ENCODE measurements at places on chromosomes 11 and 22.

GRCh38 chr11:68776442-68777235 is 25.3 kb upstream of the TESMIN start:
- no peak for DNase-seq

DNA sequence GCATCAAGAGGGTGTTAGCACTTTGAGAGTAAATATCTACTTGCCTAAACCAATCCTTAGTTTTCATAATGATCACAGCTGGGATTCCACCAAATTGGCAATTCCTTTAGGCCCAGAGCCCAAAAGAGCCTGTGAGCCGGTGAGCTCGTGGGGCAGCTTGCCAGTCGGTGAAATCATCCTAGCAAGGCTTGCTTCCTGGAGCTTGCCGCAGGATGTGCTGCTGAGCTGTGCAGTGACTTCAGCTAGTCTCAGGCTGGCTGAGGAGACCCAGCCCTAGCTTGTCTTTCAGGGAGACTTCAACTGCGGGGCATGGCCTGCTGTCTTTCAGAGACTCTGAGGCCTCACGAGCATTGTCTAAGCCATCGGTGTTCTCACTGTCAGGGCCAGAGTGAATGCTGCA is 73.6 kb upstream of the SUSD2 start:
- DNase-seq = no peak

DNA sequence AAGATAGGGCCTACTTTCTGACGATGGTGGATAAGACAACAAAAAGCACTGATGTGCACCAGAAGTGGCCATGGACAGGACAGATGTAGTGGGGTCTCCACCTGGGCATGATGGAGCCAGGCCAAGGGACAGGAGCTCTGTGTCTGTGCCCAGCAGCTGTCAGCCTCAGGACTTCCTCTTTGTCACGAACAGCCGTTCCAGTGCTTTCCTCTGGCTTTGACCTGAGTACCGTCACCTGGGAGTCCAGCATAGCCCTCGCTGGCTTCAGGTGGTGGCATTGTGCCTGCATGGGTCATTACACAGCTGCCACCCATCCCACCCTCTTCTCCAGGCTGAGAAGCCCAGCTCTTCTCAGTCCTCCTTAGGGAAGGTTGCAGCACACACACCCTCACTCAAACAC is 137.8 kb downstream of the GRIK4 start:
- DNase-seq = no peak

- DNase-seq = peak; percentile 69
Measured at GRCh38 chr11:72040491-72041363, 39.6 kb downstream of the NUMA1 start.

All from stimulated activated CD4-positive, alpha-beta T cell treated with anti-CD3 and anti-CD28 coated beads, Interleukin-2, amount 100 ng/mL, for 48 hours (primary cell).